ENCODE measurements at places on chromosomes 7 and 10.

DNA sequence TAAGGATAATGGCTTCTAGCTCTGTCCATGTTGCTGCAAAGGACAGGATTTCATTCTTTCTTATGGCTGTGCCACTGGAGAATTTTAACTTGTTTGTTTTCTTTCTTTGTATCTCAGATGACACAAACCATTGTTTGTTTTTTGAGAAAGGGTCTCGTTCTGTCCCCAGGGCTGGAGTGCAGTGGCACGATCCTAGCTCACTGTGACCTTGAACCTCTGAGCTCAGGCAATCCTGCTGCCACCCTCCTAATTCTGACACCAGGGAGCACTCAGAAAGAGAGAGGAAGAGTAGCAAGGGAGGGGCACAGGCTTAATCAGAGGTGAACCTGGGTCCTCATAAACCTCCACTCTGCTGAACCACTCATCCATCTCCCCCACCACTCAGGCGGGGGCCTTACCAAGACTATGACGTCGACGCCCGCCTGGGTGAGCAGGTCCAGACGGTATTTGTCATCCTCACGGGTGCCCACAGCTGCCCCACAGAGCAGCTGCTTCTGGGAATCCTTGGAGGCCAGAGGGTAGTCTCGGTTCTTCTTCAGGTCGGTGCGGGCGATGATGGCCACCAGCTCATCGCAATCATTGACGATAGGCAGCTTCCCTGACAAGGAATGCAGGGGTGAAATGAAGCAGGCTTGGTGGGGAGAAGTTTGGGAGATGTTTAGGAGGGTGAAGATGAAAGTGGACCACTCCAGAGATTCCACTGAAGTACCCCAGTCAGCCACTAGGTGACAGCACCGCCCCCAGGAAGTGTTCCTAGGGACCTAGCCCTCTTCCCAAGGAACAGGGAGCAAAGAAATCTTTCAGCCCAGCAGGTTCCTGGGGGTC lies 11.6 kb downstream of the IMPDH1 start:
- no peak for DNase-seq

DNA sequence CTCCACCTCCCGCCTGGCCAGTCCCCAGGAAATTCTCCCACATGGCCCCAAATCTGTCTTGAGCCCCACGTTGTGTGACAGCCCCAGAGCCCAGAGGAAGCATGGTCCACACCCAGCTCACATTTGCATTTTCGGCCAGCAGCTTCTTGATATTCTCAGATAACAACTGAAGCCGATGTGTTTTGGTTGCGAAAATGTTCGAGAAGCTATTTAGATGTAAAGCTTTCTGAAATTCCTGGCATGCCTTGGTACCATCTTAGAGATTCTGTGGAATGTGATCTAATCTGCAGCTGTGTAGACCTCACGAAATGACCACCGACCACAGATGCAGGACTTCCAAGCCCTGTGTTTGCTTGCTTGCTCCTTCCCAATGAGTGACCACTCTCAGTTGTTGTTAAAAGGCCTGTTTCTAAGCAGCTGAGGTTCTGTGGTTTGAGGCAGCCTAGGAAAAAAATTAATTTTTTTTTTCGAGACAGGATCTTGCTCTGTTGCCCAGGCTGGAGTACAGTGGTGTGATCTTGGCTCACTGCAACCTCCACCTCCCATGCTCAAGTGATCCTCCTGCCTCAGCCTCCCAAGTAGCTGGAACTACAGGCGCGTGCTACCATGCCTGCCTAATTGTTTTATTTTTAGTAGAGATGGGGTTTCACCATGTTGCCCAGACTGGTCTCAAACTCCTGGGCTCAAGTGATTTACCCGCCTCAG lies 8.8 kb downstream of the SLC4A2 start:
- DNase-seq: no peak

GRCh38 chr7:135321556-135321955 lies 87.9 kb downstream of the STRA8 start:
- DNase-seq: no peak

- DNase-seq: no peak
These were observed 1.0 kb downstream of the PDE1C start for GRCh38 chr7:32069116-32069650.

DNA sequence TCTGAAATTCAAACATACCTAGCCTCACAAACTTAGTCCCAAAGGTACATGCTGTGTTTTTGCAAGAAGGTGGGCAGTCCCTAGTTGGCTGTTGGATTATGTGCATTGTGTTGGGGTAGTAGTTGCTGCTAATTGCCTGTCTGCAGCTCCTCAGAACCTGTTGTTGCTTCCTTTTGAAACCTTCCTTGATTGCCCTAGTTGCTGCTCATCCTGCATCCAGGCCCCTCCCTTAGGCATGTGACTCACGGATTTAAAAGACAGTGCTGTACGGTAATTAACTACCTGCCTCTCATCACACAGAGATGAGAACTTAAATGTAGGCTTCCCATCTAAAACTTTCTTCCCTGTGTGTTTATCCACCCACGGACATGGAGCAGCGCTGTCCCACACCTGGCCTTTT lies 67.7 kb downstream of the BMPR1A start:
- no peak for DNase-seq

GRCh38 chr7:8389593-8390261 lies 43.7 kb upstream of the NXPH1 start:
- no peak for DNase-seq

GRCh38 chr7:43646603-43647338 lies 63.9 kb downstream of the STK17A start:
- no peak for DNase-seq

DNA sequence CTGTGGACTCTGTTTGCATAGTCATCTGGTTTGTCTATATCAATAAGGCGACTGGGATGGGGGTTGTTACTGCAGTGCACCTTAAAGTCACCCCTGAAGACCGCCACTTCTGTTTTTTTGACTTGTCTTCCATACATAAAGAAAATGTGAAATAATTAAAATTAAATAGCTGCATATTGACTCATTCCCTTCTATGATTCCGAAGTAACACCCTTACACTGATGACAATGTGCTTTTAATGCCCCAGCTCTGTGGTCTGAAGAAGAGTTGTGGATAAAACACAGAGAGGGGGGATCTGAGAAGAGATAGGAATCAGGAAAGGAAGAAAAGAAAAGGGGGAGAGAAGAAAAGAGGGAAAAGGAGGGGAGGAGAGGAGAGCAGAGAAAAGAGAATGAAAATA lies 796.9 kb upstream of the MBL2 start:
- DNase-seq: no peak

GRCh38 chr10:17200001-17200911 lies 1.2 kb downstream of the TRDMT1 start:
- DNase-seq: peak; percentile 37
